ENCODE measurements at places on chromosomes 2 and 18. TPM values are rescaled to one million over a fixed set of nuclear protein-coding genes. Genes with fewer than 3 reads are reported as not detected.

DNA sequence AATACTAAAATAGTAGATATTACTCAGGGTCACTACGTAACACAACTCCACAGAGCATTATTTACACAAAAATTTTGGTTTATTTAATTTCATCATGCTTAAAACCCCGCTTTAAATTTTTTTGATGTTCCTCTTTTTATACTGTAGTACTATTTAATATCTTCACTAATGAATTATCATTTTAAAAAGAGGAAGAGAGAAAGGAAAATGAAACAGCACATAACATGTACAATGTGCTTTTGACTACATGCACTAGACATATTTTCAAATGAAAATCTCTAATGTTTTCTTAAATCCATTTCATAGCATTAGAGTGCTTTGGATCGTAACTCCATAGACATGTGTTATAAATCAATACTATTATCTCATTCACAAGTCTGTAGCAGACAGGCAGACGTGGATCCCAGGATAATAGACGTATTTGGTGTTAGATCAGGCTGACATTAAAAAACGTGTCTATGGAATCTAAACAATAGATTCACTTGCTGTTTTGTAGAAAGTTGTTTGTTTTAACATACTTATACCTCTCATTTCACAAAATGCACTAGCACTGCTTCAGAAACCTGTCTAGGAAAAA lies 897.0 kb downstream of the CPS1 start:
- DNase-seq: no peak

DNA sequence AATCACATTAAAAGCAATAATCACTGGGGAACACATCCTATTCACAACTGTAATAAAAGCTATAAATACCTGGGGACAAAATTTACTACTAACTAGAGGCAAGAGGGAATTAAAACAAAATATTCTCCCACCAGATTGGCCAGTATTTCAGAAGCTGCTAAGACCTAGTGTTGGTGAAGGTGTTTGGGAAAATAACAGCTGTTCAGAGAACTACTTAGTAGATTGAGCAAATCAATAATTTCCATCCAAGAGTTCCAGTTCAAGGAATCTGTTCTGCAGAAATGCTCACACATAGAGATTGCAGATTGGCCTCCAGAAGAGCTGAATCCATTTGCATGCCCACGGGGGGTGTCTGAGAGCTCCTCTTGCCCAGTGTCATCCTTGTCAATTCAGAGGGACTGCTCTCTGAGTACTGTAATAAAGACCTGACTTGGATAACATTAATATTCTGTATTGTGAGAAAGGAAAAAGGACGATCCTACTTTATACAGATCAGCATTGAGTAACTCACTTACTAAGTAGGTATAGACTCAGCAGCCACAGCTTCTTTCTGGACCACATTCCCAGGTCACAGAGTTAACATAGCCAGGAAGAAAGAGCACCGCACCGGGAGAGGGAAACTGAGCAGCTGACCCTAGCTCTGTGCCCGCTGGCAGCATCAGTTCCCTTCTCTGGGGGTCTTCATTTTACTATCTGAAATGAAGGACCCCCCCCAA lies 5.6 kb downstream of the TUBB6 start:
- peak; percentile 51 for DNase-seq

PSMA8 gene
- polyA plus RNA-seq: not detected

DNA sequence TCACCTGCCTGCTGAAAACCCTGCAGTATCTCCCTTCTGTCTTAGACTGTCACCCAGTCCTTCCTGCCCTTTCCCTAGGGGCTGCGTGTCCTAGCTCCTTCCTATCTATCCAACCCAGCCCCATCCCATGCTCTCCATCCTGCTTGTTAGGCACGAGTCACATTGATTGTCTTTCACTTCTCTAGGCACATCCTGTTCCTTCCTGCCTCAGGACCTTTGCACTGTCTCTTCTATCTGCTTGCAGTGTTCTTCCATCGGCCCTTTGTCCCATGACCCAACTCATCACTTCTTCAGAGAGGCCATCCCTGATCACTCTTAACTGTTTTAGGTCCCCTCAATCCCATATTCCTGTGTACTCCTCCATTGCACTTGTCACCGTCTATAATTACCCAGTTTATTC lies 50.4 kb downstream of the MERTK start:
- no peak for DNase-seq

SCN3A gene
- polyA plus RNA-seq: not detected

- no peak for DNase-seq
These were observed 28.0 kb downstream of the RBBP8 start for GRCh38 chr18:22961156-22961555.

DNA sequence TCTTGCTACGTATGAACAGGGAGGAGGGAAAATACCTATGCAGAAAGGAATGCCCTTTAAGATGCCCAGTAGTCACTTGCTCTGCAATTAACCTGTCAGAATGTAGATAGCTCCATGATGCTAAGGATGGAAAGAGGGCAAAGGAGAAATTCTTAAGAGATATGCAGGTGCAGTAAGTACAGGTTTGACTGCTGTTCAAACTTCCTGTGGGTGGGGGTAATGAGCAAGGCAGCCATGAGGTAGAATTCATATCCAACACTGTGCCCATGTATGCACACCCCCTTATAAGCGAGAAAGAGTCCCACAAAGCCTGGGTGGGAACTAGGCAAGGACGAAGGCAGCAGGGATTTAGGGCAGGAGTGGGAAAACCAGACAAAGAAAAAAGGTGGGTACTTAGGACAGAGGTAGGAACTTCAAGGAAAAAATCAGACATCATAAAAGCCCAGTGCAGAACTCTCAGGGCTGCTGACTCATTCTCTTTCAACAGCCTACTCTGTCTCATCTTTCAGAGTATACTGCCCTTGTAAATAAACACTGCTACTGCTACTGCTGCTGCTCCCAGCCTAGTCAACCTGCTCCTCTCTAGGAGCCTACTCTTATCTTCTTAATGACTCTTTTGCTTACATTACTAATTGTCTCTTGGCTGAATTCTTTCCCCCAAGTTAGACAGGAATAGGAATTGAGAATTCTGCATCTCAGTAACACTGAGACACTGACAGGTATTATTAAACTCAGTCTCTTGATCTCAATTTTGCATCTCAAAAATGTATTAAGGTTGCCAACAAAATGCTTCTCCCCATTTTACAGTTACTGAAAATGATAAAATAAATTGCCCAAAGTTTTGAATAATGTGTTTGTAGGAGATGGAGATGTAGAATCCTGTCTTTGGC lies 189.0 kb downstream of the PTH2R start:
- DNase-seq: no peak

- no peak for DNase-seq
These were observed 260.0 kb downstream of the ATAD2B start for GRCh38 chr2:23666980-23667357.

FKBP7 gene
- polyA plus RNA-seq: 81.1 TPM

DNA sequence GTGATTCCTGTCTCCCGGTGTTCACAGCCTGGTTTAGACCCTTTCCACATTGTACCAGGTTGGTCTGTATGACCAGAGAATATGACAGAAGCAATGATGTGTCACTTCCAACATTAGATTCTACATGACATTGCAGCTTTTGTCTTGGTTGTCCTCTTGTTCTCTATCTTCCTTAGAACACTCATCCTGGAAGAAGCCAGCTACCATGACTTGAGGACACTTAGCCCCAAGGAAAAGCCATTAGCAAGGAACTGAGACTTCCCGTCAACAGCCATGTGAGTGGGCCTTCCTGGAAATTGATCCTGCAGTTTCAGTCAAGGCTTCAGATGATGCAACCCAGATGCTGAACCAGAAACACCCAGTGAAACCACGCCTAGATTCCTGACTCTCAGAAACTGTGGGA lies 143.3 kb downstream of the MREG start:
- DNase-seq: peak; percentile 86

GRCh38 chr2:161351678-161352077 lies 43.5 kb downstream of the PSMD14 start:
- no peak for DNase-seq

GRCh38 chr2:152189622-152190495 lies 14.3 kb upstream of the STAM2 start:
- peak; percentile 83 for DNase-seq

GRCh38 chr18:32438173-32438572 lies 32.5 kb downstream of the GAREM1 start:
- no peak for DNase-seq

Data from GM23248 (cell line).